Activated CD4-positive, alpha-beta T cell treated with anti-CD3 and anti-CD28 coated beads, Interleukin-2, Interleukin-4, amounts not matched to agents 100 ng/mL and 50 ng/mL, durations not matched to agents 16 hours and 8 hours (primary cell): ENCODE measurements at places on chromosomes 13 and 19.

DNA sequence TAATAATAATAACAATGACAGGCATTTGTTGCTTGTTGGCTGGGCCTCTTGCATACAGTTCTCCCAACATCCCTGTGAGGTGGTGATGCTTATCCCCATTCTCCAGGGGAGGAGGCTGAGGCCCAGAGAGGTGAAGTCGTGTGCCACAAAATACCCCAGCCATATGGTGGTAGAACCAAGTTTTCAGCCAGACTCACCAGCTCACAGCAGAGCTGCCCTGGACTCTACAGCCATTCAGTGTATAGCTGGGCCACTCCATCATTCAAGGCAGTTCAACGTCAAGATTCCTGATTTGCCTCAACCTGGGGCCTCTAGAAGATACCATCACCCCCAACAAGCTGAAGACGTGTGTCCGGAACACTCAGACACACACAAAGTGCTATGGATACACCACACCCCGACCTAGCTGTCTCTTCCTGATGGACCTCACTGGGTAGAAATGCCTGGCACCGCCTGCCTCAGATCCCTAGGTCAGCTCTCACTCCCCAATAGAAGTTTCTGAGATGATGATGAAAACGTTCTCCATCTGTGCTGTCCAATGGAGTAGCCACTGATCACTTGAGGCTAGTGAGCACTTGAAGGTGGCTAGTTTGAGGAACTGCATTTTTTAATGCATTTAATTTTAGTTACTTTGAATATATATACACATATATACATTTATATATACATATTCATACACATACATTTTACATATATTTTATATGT, 4.3 kb upstream of the CEACAM19 start:
- DNase-seq, result no peak

- DNase-seq, result no peak
Measured at GRCh38 chr19:23774524-23774971, 15.9 kb upstream of the ZNF681 start.

GRCh38 chr19:7888145-7888825, at the start of gene LRRC8E:
TSS of gene LRRC8E (plus strand) at chr19:7888510. CDS start at chr19:7895604, 7,094 bp downstream.
- DNase-seq, result no peak

DNA sequence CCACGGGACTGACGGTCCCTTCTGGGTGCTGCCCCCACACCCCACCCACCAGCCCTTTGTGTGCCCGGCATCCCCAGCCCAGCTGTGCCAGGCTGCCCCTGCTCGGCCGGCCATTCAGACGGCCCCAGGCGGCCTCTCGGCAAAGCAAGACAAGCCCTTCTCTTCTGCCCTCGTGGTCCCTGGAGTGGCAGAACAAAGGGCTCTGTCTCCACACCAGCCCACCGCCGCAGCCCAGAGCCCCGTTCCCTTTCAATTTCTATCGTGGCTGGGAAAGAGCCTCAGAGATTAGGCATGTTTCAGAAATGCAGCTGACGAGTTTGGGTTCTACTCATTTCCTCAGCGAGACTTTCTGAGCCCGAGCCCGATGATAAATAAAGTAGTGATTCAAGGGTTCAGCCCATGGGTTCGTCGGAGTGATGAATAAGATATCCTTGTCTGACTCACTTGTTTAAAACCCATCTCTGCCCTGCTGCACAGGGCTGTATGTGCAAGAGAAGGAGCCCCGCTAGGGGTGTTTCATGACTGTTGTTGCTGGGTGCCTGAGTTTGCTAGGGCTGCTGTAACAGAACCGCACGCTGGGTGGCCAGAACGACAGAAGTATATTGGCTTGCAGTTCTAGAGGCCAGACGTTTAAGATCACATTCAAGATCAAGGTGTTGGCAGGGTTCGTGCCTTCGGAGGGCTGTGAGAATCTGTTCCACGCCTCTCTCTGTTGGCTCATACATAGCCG, 4.3 kb downstream of the MYO9B start:
- DNase-seq, result peak; percentile 90

DNA sequence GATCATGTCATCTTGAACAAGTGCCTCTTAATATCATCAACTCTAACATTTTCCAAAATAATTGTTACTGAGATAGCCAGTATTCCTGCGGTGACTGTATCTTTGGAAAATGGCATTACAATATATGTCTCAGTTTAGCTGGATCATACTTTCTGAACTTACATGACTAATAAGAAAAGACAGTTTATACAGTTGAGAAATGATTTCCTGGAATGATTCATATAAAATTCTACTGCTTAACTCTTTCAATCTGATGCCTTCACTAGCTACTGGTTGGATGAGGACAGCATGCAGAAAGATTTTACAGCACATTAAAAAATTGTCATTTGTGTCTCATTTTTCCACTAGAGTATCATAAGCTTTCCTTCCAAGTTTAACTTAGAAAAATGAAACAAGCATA, 302.1 kb downstream of the PCDH17 start:
- DNase-seq, result no peak

DNA sequence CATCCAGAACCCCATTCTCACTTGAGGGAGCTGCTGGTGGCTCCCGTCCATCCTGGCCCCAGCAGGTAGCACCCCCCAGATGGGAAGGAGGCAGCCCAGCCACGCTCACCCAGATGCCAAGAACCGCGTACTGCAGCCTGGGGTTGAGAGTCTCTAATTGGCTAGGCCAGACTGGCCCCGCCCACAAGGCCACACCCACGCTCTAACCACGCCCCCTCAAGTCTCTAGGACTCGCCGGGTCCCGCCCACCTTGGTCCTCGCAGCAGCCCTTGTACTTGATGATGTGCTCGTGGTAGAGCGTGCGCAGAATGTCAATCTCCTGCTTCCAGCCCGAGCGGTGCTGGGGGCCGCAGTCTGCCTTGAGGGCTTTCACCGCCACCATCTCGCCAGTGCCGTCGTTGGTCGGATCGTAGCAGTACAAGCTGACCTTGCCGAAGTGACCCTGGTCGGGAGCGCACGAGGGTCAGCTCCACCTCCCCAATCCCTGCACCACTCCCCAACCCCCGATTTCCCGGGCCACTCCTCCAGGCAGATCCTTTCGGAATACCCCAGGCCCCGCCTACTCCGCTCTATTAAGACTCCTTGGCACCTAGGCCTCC, 14.5 kb upstream of the ICAM3 start:
- DNase-seq, result no peak

- peak; percentile 28 for DNase-seq
Measured at GRCh38 chr19:49746206-49746958, 16.7 kb downstream of the TSKS start.

- no peak for DNase-seq
Measured at GRCh38 chr19:435056-435706, 25.7 kb downstream of the SHC2 start.

DNA sequence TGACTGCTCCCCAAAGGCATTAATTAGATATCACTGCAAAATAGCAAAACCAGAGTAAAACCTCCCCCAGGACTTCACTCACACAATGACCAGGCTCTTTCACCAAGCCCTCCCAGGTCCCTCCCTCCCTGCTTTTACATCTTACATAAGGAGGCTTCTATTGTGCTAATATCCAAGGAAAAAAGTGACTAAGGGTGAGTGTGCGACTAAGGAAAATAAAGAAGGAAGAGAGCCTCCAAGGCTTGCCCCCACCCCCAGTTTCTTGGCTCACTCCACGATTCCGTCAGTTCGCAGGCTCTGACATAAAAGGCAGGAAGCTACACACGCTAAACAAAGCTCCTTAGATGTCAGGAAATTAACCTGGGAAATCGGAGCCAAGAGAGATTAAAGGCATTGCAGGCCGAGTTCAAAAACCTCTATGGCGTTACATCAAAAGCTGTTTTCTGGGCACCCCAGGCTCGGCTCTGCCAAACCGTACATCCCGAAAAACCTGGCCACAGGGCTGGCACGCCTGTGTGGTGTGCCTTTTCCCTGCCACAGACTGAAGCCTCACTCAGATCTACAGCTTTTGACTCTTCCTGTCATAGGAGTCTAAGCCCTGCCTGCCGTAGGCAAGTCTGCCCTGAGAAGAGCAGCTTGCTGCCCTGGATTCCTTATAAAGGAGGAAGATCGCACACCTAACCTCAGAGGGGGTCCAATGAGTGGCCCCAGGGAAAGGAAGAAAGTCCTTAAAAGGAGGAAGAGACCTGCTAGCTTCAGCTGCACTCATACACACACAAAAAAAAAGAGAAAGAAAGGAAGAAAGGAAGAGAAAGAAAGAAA, 67.0 kb upstream of the SERP2 start:
- DNase-seq, result no peak

- no peak for DNase-seq
Measured at GRCh38 chr19:798415-799075, 1.3 kb downstream of the PTBP1 start.

GRCh38 chr13:71513411-71514033, 353.5 kb downstream of the DACH1 start:
- DNase-seq, result no peak

DNA sequence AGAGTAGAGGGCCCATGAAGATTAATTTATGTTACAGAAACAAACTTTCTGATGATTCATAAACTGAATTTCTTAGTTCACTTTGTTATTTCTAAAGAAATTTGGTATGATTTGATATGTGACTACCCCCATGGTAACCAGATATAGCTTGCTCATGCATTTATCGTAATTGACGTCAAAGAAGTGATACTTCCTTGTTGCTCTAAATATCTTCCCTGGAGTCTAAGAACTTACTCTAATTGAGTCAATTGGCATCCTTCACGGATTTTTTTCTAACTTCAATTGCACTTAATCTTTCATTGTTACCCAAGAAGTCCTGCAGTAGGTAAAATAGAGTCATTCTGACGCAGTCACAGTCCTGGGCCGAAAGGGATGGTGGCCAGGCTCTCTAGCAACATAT, 240.9 kb downstream of the GPC5 start:
- no peak for DNase-seq
